ENCODE measurements at places on chromosomes 2 and 18.

DNA sequence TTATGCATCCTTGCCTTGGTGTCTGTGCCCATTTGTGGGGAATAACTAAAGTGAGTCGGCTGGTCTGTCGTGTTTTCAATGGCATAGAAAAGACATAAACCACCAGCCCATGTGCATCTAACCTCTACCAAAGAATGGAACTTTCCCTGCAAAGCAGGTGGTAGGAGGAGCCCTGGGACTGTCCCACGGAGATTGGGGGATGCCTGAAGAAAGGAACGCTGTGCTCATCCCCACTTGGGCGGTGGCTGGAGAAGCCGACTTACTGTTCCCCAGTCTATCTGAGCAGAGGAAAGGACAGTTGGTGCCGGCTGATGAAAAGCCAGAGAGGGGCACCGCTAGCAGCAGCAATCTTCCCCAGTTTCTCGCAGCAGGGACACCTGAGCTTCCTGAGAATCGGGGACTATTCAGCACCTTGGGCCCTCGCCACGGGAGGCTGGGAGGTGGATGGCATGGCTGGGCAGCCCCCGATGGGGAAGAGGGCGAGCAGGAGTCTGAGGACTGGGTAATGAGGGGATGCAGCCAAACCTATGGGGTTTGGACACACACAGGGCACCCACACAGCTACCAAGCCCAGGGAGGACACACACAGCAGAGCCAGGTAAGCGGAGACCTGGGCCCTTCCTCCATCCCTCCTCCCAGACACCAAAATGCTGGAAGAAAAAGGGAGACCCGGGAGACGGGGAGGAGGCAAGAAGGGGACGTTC, 53.7 kb upstream of the AGAP1 start:
- no peak for DNase-seq

GRCh38 chr2:84817239-84817655, 63.6 kb downstream of the TRABD2A start:
- DNase-seq: no peak

DNA sequence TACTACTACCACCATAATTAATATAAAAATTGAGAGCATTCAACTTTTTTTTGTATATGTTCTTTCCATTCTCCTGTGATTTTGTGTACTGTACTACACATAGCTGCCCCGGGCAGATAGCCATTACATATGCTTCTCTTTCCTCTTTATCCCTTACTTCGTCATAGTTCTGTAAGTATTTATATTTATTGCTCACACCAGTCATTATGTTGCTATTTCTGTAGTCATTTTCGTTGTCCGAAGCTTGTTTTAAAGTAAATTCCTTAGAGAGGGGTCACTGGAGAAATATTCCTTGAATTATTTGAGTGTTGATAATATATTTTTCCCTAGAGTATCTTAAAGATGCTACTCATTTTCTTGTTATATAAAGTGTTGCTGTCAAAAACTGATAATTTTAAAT, 144.0 kb downstream of the CLIP4 start:
- DNase-seq: no peak

GRCh38 chr18:30106356-30106755, 936.2 kb downstream of the DSC3 start:
- DNase-seq: no peak

DNA sequence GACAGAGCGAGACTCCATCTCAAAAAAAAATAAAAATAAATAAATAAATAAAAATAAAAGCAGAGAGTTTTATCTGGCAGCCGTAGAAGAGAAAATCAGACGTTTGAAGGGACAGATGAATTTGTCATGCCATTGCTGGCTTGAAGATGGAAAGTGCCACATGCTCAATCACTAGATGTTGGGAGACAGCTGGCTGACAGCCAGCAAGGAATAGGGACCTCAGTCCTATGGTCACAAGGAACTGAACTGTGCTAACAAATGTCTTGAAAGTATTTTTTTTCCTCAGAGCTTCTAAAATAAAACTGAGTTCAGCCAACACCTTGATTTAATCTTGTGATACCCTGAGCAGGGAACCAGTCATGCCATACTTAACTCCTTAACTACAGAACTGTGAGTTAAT, 65.4 kb downstream of the DTNA start:
- no peak for DNase-seq

DNA sequence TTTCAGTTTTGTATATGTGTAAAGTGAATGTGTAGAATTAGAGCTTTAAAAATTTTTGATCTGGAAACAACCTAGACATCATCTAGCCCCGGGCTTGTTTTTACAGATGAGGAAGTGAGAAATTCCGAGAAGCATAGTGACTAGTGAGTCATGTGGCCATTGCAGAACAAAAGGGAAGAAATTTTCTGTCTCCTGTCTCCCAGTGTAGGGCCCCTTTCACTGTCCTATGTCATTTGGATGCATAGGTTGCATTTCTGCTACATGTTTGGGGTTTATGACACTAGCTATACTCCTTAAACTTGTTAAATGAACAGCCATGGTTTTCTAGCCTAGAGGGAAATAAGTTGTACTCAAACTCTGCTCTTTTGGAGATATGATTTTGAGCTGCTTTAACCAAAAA, 84.6 kb downstream of the PLCL1 start:
- DNase-seq: no peak

- no peak for DNase-seq
Observed at GRCh38 chr2:30768036-30768686, 39.1 kb downstream of the CAPN13 start.

DNA sequence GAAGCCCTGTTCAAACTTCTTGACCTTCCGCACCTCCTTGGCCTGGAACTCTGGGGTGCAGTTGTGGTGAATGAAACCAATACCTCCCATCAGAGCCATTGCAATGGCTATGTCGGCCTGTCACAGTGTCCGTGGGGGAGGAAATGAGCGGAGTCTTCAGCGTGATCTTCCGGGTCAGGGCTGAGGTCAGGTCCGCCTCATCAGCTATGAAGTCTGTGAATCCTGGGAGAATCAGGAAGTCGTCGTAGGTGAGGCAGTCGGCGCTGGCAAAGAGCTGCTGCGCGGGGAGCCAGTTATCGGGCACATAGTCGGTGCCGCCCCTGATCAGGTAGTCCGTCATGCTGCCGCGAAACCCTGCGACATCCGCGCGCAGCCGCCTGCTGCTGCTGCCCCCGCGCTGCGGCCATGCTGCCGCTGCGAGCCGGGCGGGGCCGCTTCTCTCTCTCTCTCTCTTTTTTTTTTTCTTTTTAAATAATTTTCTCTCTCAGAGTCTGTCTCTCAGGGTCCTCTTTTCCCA, 154.1 kb upstream of the ZSWIM2 start:
- DNase-seq: no peak

- DNase-seq: no peak
Observed at GRCh38 chr2:127100251-127101047, 6.5 kb downstream of the BIN1 start.

DNA sequence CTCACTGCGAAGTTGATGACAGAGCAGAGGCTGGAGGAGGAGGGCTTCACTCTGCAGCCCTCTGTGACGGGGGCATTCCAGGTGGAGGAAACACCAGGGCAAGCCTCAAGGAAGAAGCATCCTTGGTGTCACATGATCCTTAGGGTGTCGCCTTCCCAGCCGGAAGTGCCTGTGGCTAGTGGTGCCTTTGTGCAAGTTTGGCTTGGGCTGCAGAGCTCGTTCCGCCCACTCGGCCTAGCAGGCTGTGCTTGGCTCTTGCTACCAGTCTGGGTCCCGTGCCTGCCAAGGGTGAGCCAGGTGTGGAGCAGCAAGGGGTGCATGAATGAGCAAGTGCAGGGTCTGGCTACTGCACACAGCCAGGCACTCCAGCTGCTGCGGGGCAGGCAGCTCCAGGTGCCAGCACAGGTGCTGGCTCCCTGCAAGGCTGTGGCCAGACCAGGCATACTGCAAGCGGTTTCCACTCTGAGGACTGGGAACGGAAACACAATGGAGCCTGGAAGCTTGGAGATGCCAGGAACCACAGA, 325.3 kb upstream of the SMIM21 start:
- no peak for DNase-seq

DNA sequence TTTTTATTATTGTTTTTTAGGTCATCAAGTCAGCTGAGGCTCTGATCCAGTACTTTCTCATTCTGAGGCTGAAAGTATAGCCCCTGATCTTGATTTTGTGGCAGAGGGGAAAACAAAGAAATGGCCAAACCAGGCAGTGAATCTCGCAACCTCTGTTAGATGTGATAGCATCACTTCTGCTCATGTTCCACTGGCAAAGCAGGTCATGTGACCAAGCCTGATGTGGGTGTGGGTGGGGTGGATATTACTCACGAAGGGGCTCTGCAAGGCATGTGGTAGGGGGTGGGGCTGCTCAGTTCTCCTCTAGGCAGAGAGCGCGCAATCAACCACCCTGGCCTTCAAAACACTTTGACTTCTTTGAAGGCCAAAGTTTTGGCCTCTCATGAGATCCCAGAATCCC, 254.2 kb downstream of the MYCN start:
- no peak for DNase-seq

DNA sequence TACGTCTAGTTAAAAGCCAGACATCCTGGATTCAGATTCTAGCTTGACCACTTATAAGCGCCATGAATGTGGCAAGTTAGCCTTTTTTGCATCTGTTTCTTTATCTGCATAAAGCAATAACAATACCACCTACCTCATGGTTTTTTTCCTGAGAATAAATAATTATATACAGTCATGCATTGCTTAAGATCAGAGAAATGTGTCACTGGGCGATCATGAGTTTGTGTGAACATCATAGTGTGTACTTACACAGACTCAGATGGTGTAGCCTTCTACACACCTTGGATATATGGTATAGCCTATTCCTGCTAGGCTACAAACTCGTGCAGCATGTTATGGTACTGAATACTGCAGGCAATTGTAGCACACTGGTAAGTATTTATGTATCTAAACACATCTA, 84.7 kb upstream of the PELI1 start:
- DNase-seq: no peak

DNA sequence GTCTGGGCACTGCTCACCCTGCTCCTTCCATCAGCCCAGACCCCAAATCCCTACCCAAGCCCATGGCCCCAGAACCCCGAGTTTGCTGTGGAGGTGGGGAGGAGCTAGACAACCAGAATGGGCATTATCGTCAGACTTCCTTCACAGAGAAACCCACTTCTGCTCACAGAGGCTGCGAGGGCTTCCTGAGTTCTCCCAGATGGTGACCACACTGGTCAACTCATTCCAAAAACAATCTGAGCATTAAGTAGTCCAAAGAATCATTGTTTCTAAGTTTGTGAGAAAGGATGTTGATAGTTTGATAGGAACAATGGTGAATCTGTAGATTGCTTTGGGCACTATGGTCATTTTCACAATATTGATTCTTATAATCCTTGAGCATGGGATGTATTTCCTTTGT, 60.2 kb downstream of the LRRC30 start:
- DNase-seq: no peak

GRCh38 chr2:95272781-95273180, 1.5 kb upstream of the PROM2 start:
- DNase-seq: no peak

DNA sequence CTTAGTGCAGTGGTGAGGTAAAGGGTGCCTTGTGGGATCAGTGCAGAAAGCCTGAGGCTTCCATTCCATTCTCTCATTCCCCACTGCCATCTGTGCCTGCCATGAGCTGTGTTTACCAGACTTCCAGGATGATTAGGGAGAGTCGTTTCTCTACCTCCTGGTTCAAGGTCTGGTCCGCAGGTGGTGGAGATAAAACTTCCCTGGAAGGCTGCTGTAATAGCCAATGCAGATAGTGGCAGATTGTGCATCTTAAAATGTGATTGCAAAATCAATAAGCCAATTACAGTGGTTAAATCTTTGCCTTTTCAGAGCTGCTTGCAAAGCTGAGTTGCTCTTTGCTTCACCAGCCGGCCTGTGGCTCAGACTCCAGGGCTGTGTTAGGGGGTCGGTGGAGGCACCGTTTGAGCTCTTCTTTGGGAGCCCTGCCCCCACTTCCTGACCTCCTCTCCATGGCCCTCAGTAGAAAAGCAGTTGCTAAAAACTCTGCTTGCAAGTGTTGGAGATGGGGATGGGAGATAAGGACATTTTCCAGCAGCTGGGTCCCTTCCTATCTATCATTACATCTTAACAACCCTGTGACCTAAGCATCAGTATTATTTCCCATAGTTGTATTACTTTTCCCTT, 95.2 kb upstream of the HS6ST1 start:
- no peak for DNase-seq

GRCh38 chr2:151844211-151844896, 16.1 kb upstream of the ARL5A start:
- DNase-seq: no peak

DNA sequence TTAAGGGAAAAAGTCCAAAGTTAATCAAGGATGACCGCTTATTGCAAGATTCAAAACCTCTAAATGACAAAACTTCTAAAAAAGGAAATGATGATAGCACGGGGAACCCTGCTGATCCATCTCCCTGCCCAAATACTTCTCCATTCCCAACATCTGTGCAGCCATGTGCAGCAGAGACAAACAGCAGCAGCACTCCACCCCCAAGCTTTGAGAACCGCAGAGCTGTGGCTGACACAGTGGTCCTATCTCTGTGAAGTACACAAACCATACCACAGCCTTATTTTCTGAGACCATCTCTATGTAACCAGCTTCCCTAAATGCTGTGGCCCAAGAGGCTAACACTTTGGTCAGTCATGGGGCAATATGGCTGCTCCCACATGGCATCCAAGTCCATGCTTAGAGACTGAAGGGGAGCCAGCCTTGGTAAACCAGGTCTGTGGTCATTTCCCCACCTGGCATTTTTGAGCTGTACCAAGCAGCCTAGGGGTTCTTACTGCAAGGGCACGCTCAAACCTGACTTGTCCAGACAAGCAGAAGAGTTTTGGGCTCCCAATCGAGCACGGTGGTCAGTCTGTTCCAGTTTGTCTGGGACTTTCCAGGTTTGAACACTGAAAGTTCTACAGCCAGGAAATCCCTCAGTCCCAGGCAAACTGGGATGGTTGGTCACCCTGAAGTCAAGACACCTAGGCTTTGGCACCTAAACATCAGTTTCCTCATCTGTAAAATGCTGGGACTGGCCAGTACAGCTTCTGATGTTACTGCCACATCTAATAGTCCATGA, 17.1 kb upstream of the NFE2L2 start:
- DNase-seq: no peak

- no peak for DNase-seq
Observed at GRCh38 chr2:2742726-2743125, 411.7 kb upstream of the MYT1L start.

DNA sequence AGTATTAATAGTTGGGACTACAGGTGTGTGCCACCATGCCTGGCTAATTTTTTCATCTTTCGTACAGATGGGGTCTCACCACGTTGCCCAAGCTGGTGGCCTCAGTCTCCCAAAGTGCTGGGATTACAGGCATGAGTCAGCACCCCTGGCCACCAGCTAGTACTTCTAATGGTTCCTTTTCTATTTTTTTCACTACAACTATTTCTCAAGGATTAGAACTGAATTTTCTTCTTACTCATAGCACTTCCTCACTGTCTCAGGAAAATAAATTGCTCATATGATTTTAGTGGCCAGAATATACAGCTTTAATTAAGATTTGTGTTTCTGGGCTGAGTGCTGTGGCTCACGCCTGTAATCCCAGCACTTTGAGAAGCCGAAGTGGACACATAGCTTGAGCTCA, 43.2 kb upstream of the SOS1 start:
- no peak for DNase-seq

GRCh38 chr2:27672723-27673486, 9.2 kb downstream of the SLC4A1AP start:
- no peak for DNase-seq

- DNase-seq: no peak
Observed at GRCh38 chr2:1772471-1773267, 28.4 kb upstream of the PXDN start.

Data from T-helper 1 cell (primary cell).